ENCODE measurements at places on chromosomes 12 and 14.

- DNase-seq: no peak
Measured at GRCh38 chr14:104571246-104571645, 8.3 kb upstream of the C14orf180 start.

- DNase-seq: no peak
Measured at GRCh38 chr12:80413462-80413861, 30.6 kb upstream of the PTPRQ start.

- no peak for DNase-seq
Measured at GRCh38 chr14:68919129-68919927, 59.8 kb downstream of the ACTN1 start.

DNA sequence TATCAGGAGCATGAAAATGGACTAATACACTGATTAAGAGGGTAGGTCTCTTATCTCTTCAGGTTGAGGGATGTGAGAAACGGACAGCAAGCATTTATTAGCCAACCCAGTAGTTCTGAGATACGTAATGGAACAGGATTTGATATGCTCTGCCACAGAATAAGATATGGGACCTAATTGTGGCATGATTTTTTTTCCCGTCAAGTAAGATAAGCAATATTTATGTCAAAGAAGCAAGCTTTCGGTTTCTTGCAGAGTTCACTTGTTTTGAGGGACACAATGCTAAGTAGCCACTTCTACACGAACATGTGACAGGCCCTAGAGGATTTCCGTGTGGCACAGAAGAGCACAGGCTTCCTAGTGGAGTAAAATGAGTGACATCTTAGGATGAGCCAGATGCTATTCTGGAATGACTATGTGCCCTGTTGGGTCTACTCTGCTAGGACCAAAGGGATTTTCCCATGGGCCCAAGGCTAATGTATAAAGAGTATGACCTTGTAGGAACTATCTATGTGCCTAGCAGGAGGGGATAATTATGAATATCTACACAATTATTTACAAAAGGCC is 57.9 kb downstream of the SLC38A1 start:
- no peak for DNase-seq

GRCh38 chr12:31742891-31743290 is 14.1 kb upstream of the AMN1 start:
- no peak for DNase-seq

DNA sequence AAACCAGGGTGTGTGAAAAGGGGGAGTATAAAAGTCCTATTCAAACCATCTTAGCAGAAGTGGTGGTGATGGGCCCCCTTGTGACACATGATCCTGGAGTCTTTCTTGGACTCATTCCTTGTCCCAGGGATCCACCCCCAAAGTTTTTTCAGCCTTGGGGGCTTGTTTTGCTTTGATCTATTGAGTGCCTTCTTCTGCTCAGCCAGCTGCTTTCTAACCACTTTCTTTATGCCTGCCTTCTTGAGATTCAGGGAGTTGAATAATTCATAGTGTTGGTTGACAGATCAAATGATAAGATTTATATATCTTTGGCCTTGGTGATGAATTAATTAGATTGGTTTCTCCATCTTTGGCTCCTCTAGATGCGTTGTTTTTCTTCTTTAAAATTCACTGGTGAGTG is 926.7 kb downstream of the DIO2 start:
- no peak for DNase-seq

DNA sequence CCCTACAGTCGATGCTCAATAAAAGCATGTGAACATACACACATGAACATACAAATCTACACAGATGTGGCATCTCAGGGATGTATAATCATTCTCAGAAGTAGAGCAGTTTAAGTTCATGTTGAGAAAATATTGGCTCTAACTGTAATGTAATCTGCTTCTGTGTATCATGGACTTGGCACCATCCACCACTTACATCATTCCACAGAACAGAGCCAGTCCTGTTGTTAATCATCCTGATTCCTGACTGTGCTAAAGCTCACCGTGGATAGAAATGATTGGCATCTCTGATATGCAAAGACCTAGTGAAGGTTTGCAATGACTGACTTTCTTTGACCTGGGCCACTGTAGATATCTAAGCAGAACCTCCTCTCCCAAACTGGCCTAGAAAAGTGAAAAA is 1141.3 kb downstream of the BCL11B start:
- DNase-seq: no peak

DNA sequence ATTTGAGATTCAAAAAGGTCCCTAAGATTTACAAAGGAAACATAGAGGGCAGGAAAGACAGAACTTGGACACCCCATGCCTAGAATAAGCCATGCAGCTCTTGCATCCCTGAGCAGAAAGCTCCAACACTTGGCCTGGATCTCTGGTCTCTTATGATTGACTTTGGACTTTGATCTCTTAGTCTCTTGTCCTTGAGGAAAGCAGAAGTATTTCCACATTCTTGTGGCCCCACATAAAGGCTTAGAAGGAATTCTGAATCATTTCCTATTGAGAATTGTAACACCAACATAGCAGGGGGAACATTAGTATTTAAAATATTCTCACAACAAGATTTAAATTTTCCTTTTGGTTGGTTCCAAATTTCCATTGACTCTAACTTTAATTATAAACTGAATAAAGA is 283.7 kb upstream of the PRKD1 start:
- DNase-seq: no peak

GRCh38 chr12:30025317-30025716 is 241.6 kb upstream of the TMTC1 start:
- no peak for DNase-seq

- DNase-seq: peak; percentile 22
Measured at GRCh38 chr12:18320036-18320617, 58.8 kb downstream of the PIK3C2G start.

DNA sequence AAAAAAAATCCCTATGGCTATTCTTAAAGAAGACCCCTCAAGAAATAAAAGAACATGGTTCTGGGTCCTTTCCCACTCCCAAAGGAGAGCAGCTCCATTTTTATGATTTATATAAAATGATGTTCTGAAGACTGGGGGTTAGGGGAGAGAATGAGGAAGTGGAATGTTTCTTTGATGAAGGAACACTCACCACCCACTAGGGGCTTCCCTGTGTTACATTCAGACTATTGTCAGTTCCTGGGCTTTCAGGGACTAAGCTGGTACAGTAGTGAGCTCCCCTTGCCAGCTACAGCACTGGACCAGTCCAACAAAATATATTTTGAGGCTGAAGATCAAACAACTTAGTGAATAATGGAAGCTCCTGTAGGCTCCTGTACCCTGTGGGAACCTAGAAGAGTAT is 98.9 kb downstream of the HMGA2 start:
- DNase-seq: no peak

DNA sequence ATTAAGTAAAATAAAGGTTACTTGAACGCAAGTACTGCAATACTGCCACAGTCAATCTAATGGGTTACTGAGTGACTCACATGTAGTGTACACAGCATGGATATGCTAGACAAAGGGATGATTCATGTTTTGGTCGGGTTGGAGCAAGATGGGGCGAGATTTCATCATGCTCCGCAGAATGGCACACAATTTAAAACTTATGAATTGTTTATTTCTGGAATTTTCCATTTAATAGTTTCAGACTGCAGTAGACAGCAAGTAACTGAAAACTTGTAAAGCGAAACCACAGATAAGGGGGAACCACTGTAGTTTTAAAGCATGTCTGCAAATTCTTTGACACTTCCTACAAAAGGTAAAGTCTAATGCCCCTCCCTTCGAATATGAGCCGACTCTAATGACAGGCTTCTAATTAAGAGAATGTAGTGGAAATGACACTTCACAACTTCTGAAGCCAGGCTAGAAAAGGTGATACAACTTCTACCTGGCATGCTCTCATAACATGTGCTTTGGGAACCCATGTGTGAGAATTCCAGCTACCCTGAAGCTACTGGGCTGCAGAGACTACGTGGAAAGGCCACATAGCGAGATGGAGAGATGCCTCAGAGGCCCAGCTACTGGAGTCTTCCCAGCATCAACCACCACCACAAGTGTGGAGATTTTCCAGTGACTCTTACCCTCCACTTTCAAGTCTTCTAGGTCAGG is 13.9 kb upstream of the TCP11L2 start:
- no peak for DNase-seq

GRCh38 chr12:49789992-49790391 is 38.2 kb downstream of the NCKAP5L start:
- DNase-seq: no peak

GRCh38 chr14:79740066-79740601 is 471.2 kb downstream of the DIO2 start:
- DNase-seq: no peak

GRCh38 chr14:36451310-36452065 is 68.5 kb downstream of the NKX2-1 start:
- DNase-seq: no peak

DNA sequence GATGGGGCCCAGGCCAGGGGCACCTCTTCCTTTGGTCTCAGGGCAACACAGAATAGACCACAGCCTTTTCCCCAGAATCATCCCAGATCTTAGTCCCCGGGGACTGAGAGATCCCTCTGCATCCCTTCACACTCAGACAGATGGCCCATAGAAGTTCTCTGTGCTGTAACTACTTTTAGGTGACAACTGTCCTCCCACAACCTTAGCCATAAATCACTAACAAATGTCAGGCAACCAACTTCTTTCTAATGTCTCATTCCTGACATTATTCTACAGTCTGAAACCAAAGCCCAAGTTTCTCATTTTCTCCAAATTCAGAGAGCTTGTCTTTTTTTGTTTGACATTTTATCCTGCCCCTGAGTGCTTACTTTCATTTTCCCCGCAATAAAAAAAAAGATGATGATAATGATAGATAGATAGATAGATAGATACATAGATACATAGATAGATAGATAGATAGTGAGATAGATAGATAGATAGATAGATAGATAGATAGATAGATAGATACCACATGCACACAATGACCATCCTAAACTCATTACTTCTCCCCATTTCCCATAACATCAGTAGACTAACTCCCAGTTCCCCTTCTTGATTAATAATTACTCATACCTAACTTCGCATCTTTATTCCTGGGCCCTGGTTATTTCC is 28.6 kb downstream of the DUSP6 start:
- no peak for DNase-seq

- peak; percentile 79 for DNase-seq
Measured at GRCh38 chr12:53757101-53757770, 5.5 kb upstream of the CISTR start.

- no peak for DNase-seq
Measured at GRCh38 chr14:40393143-40393542, 960.9 kb upstream of the FBXO33 start.

- DNase-seq: no peak
Measured at GRCh38 chr12:66187036-66187435, 2.0 kb upstream of the IRAK3 start.

DNA sequence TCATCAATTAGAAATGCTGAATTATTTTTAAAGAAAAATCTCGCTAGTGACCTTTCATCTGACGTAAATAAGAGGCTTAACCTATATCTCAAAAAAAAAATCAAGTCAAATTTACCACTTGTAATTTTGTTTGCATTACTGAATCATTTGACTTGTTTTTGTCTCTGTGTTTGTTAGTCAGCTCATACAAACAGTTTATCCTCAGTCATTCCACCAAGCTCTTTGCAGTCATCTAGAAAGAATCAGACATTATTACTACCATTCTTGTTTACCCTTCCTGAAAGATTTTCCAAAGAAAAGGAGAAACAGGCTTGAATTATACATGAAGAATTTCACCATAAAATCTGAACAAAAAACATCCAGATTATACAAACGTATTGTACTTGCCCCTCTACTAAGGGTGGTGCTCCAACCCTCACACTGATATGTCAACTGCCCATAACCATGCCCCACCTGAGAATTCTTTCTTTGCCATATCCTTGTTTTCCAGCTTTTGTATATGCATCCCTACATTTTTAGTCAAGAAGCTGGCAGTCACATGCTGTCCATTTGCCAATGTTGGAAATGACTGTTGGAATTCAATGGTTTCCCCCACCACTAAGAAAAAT is 257.2 kb downstream of the PAWR start:
- DNase-seq: no peak

DNA sequence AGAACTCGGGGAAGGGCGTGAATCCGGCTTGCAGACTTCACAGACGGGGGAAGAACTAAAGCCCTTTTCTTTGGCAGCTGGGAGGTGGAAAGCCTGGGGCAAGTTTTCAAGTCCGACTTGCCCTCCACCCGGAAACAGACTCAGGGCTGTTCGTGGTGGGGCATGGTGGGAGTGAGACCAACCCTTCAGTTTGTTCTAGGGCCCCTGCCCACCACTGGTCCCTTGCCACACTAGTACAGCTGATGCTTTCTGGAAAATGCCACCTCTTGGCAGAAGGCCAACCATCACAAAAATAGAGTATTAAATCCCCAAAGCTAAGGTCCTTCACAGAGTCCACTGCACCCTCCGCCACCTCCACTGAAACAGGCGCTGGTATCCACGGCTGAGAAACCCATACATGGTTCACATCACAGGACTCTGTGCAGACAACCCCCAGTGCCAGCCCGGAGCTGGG is 50.4 kb upstream of the DDX11 start:
- DNase-seq: no peak

- DNase-seq: peak; percentile 23
Measured at GRCh38 chr12:79451978-79452377, 238.8 kb downstream of the PAWR start.

GRCh38 chr14:80933686-80934085 is 7.9 kb downstream of the CEP128 start:
- no peak for DNase-seq

GRCh38 chr12:69039911-69040310 is 106.9 kb upstream of the CPM start:
- DNase-seq: no peak

DNA sequence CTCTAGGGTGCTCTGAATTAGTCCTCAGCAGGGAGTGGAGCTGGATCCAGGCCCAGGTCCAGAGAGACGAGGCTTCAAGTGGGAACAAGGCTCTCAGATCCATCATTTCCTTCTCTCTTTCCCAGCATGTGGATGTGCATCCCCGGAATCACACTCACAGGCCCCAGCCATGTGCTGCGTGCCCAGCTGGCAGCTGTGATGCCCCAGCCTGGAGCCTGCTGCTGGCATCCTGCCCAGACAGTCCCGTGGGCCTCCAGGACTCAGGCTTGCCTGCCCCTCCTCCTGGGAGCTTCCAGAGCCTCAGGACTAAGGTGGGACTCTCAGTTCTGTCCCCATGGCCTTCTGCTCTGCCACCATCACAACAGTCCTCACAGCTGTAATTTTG is 6.2 kb upstream of the KRT84 start:
- peak; percentile 73 for DNase-seq

- no peak for DNase-seq
Measured at GRCh38 chr14:100302616-100303015, 3.6 kb downstream of the SLC25A29 start.

- DNase-seq: no peak
Measured at GRCh38 chr12:11762723-11763326, 113.4 kb downstream of the ETV6 start.

- DNase-seq: peak; percentile 16
Measured at GRCh38 chr12:115398311-115398781, 714.4 kb upstream of the TBX3 start.

- DNase-seq: no peak
Measured at GRCh38 chr12:48419116-48419935, 53.0 kb upstream of the ANP32D start.

DNA sequence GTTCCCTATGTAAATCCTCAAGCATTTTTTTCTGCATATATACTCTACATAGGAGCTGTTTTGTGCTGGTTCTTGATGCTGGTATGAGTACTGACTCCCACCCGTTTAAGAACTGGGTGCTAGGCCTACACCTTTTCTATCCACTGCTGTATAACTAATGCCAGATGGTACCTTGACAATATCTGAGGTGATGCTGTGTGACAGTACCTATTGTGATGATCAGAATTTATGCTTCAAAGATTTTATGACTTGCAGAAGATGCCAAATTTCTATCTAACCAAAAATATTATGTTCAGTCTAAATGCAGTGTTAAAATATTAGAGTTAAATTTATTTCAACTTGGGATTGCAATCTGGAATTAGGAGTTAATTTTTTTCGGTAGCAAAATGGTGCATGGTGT is 272.3 kb upstream of the NOVA1 start:
- DNase-seq: no peak
